Stomach (tissue), 19 donors: ENCODE measurements at places on chromosomes 4 and X. TPM values are rescaled to one million over a fixed set of nuclear protein-coding genes. Genes with fewer than 3 reads are reported as not detected.

Gene FAM193A
- total RNA-seq = 29.8 TPM

Gene NEIL3
- 0.29 TPM for total RNA-seq

DNA sequence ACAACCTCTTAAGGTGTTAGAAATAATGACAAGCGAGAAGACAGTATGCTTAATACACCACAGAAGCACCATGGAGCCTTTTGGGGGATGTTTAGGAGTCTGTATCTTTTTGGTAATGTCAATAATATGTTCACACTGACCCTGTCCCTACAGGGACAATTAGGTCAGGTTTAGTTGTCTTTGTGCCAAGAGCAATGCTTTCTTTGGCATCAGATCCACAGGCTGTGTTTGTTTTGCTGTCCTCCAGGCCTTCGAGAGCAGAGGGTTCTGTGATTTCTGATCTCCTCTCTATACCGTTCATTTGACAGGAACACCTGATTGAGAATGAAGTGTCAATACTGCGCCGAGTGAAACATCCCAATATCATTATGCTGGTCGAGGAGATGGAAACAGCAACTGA is 153.8 kb downstream of the DCLK2 start:
- no peak for DNase-seq

DNA sequence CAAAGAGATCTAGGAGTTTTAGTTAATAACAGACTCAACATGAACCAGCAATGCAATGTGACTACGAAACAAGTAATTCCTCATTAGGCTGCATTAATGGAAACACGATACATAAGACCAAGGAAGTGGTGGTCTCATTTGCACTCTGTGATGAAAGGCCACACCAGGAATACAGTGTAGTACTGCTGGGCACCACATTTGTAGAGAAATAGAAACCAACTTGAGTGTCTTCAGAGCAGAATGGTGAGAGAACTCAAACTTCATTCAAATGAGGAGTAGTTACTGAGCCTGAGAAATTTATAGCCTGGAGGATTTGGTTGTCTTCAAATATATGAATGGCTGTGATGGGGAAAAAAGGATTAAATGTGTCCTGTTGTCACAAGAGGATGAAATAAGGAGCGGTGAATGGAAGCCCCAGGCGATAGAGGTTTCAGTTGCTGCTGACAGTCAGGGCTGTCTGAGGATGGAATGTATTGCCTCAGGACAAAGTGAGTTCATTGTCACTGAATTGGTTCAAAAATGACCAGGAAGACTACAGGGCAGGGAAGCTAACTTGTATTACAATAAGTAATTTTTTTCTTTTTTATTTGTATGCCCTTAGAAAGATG is 50.9 kb downstream of the NFKB1 start:
- DNase-seq = no peak

DNA sequence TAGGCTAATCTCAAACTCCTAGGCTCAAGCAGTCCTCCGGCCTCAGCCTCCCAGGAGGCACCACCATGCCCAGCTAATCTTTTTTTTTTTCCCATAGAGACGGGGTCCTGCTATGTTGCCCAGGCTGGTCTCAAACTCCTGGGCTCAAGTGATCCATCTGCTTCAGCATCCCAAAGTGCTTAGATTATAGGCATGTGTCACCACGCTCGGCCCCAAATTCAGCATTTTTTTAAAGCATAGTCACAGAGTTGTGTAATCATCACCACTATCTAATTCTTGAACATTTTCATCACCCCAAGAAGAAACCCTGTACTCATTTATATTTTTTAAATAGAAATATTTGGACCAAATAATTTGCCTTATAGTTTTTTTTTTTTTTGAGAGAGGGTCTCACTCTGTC is 10.3 kb downstream of the CENPI start:
- DNase-seq = no peak
